ENCODE measurements at places on chromosomes 11 and 22.

DNA sequence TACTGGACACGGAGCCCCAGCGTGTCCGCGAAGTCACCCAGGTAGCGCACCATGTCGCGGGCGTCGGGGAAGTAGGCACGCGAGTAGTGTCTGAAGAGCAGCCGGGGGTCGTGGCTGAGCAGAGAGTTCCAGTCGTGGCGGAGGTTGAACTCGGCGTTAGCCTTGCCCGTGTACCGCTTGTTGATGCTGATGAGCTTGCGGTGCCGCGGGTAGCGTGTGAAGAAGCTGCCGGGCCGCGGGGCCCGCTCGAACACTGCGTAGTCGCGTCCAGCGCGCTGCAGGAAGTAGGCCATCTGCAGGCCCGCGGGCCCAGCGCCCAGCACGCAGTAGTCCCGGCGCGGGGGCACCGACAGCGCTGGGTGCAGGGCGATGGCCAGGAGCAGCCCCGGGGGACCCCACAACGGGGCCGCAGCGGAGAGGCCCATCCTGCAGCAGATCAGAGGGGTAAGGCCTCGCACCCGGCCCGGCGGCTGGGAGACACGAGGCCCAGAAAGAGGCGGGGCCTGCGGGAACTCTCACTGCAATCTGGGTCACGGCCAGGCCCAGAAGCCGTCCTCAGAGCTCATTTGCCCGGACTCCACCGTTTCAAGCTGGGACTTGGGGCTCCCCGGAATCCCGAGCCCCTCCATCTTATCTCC lies 723 bp downstream of the FOXRED2 start:
- DNase-seq = no peak

DNA sequence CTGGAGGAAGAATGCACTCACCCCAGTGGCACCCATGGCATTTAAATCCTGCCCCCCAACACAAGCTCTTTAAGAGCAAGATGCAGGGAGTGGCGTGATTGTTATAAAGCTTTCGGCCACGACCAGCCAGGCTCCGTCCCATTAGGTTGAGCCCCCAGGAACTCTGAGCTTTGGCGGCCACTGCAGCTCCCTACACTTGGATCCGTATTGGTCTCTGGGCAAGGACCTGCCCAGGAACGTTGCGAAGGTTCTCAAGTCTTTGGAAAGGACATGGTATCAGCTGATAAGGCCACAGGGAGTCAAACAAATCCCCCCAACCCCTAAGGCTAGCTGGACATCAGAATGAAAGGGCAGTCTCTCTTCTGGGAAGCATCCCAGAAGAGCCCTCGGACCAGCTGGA lies 9.3 kb upstream of the VPS37C start:
- DNase-seq = no peak

GRCh38 chr11:43790444-43790794 lies 90.2 kb upstream of the ALKBH3 start:
- no peak for DNase-seq

- no peak for DNase-seq
Observed at GRCh38 chr11:117767071-117767470, 29.9 kb downstream of the DSCAML1 start.

DNA sequence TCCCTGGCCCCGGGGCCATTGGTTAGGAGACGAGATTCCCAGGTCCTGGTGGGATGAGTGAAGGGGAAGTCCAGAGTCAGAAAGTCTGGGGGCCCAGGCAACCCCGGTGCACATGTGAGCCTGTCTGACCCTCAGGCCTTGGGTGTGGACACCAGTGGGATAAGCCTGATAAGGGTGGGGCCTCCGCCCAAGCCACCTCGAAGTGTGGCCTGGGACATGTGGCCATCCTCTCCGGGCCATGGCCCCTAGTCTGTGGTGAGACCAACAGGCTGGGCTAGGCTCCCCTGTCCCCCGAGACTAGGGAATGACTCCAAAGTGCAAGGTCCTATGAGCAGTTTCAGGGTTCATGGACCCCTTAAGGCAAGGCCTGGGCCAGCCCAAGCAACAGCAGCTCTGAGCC lies 6.3 kb downstream of the CABP7 start:
- no peak for DNase-seq

DNA sequence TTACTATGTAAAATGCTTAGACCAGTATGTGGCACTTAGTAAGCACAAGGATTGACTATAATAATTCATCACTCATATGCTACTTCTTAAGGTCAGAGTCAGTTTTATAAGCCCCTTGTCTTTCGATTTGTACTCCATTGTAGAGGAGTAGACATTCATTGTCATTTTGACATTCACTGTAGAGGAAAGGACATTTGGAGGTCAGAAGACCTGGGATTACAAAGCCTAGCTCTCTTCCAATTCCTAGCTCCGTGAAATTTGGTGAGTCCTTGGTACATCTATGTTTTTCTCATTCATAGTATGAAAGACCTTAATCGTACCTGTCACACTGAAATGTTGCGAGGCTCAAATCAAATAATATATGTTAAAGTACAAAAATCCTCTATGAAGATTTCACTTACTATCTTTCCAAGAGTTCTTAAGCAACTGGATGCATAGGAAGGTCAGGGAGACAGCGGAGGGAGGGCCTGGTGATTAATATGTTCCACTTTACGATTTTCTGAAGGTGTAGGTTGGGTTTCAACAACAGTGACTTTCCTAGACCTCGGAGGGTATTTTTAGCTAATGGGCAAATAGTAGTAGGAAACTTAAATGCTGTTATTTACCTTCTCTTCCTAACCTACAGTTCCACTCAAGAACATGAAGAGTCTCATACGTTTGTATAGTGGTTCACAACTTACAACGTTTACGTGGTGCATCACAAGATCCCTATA lies 1.4 kb upstream of the EMSY start:
- no peak for DNase-seq

GRCh38 chr11:17597770-17598169 lies 50.7 kb downstream of the OTOG start:
- no peak for DNase-seq

DNA sequence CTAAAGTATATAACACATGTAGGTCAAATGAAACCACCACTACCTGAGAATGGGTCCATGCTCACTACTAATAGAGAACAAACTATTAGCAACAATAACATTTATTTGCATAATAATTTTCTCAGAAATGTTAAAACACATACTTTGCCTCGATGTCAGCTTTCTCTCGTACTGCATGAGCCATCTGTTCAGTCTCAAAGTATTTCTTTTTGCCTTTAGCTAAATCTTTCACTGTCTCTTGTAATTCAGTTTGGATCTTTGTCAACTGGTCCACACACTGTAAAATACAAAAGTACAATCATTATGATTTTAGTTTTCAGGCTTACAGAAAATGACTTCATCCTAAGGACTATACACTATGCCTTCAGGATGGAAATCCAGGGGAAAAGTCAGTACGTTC lies 153.3 kb downstream of the FCHSD2 start:
- DNase-seq = no peak

- no peak for DNase-seq
Observed at GRCh38 chr11:119845756-119846155, 116.8 kb upstream of the NECTIN1 start.

- DNase-seq = no peak
Observed at GRCh38 chr11:75229466-75229865, 11.1 kb upstream of the TPBGL start.

GRCh38 chr11:45045683-45046471 lies 95.2 kb upstream of the TP53I11 start:
- peak; percentile 28 for DNase-seq

DNA sequence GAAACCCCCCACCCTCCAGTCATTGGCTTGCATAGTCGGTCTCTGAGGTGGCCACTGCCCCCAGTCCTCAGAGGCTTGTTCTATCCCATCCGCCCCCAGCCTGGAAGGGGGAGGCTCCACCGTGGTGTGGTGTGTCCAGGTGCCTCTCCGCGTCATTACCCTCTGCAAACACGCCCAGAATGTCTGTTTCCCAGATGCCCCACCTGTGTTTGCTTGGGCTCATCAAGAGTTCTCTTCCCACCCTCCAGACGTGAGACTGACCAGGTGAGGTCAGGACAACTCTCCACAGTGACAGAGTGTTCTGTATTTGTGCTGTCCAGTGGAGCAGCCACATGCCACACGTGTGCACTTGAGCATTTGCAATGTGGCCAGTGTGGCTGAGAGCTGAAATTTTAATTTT lies 24.9 kb downstream of the LRRC10B start:
- no peak for DNase-seq

DNA sequence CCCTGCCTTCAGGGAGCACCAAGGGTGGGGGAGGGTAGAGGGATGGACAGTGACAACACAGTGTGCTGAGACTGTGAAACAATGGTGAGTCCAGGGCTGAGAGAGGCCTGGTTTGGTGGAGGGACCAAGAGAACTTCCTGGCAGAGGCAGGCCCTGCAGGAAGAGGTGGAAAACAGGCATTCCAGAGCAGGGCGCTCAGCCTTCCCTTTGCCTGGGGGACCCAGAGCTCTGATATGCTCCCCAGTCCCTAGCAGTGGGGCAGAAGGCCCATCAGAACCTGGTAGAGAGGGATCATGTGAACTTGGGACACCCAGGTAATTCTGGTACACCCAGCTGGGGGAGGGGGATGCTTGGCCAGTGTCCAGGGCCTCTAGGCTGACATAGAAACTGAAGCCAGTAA lies 17.2 kb upstream of the UVRAG start:
- no peak for DNase-seq

GRCh38 chr11:121389651-121390050 lies 62.5 kb upstream of the SORL1 start:
- DNase-seq = no peak

GRCh38 chr11:120336641-120337354 lies 585 bp downstream of the ARHGEF12 start:
- peak; percentile 30 for DNase-seq

- no peak for DNase-seq
Observed at GRCh38 chr11:16605389-16605893, 133.0 kb upstream of the C11orf58 start.

GRCh38 chr11:47538741-47539565 lies 14.0 kb downstream of the CELF1 start:
- no peak for DNase-seq

All from stimulated activated CD4-positive, alpha-beta T cell treated with anti-CD3 and anti-CD28 coated beads, Interleukin-1b, Interleukin-23, amount 100 ng/mL, for 48 hours (primary cell).